ENCODE measurements at places on chromosomes 5 and 9.

- DNase-seq: no peak
Measured at GRCh38 chr5:23445573-23445972, 61.8 kb upstream of the PRDM9 start.

- DNase-seq: no peak
Measured at GRCh38 chr9:126615245-126615790, 1.6 kb downstream of the LMX1B start.

DNA sequence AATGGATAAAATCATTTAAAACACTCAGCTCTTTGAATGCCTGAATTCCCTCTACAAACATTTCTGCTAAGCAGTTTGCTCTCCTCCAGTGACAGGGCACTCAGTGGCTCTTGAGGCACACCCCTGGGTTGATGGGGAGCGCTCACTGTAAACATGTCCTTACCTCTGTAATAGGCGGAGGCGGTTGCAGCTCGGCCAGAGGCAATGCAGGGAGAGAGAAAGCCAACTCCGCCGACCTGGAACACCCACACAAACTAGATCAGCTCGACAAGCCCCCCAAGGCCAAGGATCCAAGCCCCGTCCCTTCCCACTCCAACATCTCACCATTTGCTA, 329 bp downstream of the CDC23 start:
- DNase-seq: no peak

GRCh38 chr5:26553079-26553478, 485.3 kb downstream of the CDH9 start:
- no peak for DNase-seq

DNA sequence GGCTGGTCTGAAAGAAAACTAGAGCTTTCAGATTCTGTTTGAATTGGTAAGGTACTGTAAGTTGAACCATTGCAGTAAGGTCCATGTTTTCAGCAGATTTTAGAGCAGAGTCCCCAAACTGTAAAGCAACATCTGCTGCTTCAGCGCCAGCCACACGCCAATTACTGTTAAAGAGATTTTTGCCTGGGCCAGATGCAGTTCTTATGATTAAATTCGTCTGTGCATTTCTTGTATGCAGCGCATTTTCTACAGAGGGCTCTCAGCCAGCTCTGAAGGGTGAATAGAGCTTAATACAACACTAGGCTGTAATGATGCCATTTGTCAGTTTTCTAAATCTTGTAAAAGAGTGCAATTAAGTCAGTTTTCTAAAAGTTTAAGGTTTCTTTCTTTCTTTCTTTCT, 246.3 kb downstream of the COX7C start:
- no peak for DNase-seq

- DNase-seq: no peak
Measured at GRCh38 chr5:10367579-10367978, 14.1 kb downstream of the MARCHF6 start.

GRCh38 chr5:522899-523440, 1.3 kb downstream of the SLC9A3 start:
- DNase-seq: no peak

- DNase-seq: peak; percentile 65
Measured at GRCh38 chr5:157748760-157749461, 5.4 kb downstream of the LSM11 start.

DNA sequence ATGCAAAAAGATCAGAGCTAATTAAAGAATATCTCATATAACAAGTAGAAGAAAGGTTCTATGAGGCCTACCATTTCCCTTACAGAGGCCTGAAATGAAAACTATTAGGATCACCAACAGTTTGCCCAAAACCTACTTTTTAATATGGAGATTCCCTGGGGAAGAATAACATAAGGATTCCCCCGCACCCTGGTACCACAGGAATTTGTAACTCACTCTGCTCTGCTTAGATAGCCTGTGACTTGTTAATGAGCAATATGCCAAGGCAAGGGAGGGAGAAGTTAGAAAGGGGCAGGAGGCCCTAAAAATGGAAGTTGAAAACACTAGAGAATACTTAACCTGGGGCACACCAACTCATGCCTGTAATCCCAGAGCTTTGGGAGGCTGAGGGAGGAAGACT, 107.0 kb downstream of the CDH6 start:
- no peak for DNase-seq

DNA sequence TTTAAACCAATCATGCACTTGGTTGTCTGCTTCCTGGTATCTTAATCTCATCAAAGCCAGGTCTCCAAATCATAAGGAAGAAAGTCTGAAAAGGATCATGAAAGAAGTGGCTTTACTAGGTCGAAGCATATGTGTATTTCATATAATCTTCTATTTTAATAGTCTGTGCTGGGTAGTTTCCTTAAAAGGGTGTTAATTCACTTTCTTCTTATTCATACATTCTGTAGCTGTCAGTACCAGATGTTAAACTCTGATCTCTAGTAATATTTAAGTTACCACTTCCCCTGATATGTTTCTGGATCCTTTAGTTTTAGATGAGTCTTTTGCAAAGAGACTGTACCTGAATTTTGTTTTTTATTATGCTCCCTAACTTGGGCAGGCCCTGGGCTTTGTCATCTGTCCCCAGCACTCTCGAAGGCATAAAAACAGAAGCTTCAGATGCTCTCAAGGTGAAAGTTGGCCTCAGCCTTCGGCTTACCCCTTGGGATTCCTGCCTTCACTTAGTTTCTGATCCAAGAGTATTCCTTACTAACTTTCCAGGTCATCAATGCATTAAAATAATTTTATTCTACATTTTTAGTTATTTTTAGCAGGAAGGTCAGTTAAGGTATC, 15.0 kb upstream of the LNPEP start:
- DNase-seq: no peak

DNA sequence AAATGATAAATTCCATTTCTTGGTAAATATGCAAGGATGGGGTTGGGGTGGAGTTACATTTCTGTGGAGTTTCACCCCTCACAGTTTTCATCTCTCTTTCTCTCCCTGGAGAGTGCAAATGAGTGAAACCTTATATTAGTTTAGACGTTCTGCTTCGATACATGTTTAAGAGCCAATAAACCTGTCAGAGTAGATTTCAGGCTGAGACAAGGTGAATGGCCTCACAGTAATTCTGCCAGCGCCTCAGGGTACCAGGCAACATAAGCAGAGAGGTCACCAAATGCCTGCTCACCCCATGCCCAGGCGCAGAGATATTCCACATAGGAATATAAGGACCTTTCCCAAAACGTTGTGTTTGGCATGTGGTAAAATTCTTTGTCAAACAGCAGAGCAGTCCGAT, 154.9 kb upstream of the VLDLR start:
- no peak for DNase-seq

- no peak for DNase-seq
Measured at GRCh38 chr9:127734247-127734746, 797 bp downstream of the TOR2A start.

GRCh38 chr5:169805937-169806700, 169.0 kb downstream of the DOCK2 start:
- DNase-seq: no peak

DNA sequence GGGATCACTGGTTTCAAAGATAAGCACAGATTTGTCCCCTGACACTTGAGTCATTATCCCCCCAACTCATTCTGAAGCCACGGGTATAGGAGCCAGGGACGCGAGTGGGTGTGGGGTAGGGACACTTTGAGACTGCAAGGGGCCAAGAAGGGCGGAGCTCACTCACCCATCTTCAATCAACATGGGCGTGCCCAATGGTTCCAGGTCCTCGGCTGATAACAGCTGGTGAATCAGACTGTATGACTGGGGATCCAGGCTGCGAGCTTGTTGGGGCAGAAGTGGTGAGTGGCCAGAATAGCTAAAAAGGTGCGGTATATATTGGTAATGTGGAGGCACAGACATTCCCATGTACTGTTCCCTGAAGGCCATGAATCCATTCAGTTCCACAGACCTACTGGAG, 30.7 kb upstream of the NR5A1 start:
- no peak for DNase-seq

Measured in ascending aorta (tissue), 2 donors.